ENCODE measurements at places on chromosomes 7 and 10.
A peak's percentile ranks its signal among the peaks of the same experiment; 100 is the strongest.

DNA sequence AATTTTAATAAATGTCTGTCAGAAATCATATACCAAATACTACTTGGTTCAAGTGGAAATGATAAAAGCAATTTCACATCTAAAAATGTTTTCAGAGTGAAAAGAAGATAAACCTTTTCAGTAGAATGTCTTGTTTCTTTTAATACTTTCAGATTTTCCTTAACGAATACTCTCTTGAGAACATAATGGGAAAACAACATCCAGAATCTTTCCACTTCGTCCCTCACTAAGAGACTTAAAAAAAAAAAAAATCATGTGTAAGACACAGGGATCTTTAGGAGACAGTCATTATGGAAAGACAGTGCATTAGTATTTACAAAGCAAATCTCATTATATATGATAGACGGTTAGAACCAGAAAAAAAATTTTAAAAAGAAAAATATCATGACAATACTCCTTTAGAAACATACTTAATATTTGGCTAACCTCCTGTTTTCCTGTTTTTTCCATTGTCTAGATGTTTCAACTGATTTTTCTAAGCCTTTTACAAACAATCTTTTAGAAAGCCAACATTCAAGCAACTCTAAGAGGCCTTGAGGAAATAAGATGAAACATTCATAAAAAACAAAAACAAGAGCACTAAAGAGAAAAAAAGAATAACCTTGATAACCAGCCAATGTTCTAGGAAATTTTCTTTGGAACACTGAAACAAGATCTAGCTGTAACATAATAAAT is 339.9 kb upstream of the LRRN3 start:
- DNase-seq: no peak

- DNase-seq: no peak
Observed at GRCh38 chr7:13946181-13946580, 43.3 kb downstream of the ETV1 start.

DNA sequence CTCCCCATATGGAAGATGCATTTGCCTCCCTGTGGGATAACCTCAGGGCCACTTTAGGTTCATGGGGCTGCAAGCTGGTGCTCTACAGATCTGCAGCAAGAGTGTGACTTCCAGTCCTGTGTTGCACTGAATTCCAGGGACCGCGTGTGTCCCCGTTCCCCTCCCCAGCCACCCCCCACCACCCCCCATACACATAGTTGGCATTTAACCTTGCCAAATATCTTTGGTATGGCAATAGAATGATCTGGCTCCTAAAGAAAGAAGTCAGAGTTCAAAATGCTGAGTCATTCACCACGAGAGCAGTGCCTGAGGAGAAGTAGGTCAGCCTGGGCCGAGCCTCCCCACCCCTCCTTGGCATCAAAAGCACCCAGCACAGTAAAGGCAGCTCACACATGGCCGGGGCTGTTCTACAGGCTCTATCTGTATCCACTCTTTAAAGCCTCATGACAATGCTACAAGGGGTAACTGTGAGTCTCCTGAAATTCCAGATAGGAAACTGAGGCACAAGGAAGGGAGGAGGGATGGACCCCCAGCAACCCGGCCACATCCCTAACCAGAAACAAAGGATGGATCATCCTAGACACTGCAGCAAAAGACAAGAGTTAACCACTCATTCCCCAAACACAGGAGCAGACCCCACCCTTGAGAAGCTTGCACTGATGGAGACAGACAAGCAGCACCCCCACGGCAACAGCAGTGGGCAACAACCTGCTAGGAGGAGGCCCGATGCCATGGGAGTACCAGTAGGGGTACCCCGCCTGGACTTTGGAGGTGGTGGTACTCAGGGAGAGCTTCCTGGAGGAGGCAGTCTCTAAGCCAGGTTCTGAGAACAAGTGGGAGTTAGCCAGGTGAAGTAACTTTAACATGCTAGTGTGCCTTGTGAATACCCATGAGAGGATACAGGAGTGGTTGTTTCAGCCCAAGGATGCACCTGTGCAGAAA is 70.3 kb upstream of the NANOS1 start:
- no peak for DNase-seq

GRCh38 chr7:22672846-22673680 is 53.9 kb upstream of the IL6 start:
- DNase-seq: no peak

GRCh38 chr7:117110480-117111315 is 157.4 kb downstream of the ST7 start:
- DNase-seq: peak; percentile 60

DNA sequence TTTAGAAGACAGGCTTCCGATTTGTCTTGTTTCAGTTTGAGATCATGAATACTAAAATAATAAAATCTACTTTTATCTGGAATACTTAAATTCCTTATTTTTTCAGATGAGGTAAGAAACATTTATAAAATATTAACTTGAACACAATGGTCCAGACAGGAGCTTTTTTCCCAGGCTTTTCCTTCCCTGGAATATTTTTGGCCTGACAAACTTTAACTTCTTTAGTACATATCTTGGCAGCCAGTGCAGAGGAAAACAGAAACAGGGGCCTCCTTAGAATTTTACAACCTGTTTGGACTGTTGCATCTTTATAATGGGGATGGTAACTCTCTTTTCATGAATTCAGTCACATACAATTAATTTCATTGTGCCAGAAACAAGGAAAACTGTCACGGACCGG is 41.4 kb downstream of the NRP1 start:
- DNase-seq: no peak

GRCh38 chr7:54995610-54996363 is 23.0 kb upstream of the EGFR start:
- DNase-seq: peak; percentile 5

DNA sequence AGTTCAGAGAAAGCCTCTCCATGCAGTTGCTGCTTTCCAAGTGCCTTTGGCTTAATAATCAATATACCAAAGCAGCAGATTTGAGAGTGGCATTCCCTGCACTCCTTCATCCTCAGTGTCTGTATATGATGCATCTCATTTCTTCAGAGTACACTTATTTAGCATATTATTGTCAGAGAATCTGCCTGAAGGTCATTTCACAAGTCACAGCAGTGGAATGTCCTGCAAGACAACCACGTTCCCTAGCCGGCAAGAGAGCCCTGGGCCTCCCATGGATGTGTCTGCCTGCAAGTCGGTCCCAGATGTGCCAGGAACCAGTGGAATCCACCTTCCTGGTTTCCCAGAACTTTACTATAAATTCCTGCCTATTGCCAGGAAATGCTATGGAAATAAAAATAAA is 289.4 kb upstream of the IGFBP3 start:
- DNase-seq: no peak

- peak; percentile 90 for DNase-seq
Observed at GRCh38 chr7:32846630-32847225, 44.8 kb downstream of the KBTBD2 start.

DNA sequence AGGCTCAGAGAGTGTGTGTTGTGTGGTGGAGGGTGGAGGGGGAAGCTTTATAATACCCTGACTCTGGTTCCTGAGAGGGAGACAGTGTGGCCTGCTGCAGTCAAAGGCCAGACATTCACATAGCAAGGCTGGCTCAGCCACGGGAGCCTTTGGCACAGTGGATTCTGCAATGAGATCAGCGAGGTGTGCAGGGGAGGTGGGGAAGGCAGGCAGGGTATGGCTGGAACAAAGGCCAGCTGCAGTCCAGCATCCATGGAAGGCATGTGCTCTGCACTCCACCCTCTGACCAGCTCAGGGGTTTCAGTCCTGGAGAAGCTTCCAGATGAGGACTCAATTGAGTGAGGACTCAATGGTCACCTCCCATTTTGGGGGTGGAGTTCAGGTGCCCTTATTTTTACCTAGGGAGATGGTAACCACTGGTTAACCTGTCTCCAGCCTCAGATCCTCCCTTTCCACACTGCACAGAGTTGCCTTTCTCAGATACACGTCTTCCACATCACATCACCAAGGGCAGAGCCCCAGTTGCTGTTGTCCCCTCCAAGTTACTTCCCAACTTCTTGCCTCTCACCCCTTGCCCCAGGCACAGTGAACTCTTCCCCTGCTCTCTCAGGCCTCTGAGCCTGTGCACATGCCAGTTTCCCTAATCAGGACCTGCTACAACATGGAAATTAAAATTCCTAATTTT is 504.9 kb downstream of the GRID1 start:
- no peak for DNase-seq

- DNase-seq: no peak
Observed at GRCh38 chr7:89728481-89728880, 425.8 kb upstream of the STEAP1 start.

- DNase-seq: no peak
Observed at GRCh38 chr10:68188835-68189234, 43.1 kb downstream of the ATOH7 start.

- DNase-seq: no peak
Observed at GRCh38 chr7:88091988-88092675, 127.7 kb downstream of the SRI start.

DNA sequence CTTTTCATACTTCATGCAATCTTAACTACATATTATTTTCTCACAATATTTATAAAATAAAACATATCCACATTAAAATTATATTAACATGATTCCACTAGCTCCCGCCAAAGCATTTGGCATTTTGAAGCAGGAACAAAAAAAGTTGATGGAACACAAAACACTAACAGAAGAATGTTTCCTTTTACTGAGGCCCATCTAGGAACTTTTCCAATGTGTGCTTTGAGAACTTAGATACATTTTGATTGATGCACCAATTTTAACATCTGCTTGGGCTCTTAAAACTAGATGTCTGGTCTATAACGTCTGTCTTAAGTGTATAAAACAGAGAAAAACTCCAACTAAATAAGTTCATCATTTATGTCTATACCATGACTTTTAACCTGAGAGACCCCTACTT is 1214.8 kb downstream of the SORCS1 start:
- no peak for DNase-seq

DNA sequence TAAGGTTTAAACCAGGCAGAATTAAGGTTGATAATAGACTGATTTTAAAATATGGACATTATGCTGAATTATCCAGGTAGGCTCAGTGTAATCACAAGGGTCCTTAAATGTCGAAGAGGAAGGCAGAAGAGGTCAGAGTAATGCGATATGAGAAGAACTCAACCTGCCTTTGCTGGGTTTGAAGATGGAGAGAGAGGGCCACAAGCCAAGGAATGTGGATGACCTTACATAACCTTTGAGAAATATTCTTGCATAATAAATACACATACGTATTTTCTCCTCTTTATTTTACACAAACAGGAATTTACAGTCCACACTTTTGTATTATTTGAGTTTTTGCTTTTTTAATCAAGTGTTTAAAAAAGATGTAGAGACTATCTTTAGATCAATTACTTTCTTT is 88.5 kb downstream of the ST7 start:
- DNase-seq: no peak

GRCh38 chr10:73182568-73182967 is 14.6 kb downstream of the FAM149B1 start:
- DNase-seq: no peak

DNA sequence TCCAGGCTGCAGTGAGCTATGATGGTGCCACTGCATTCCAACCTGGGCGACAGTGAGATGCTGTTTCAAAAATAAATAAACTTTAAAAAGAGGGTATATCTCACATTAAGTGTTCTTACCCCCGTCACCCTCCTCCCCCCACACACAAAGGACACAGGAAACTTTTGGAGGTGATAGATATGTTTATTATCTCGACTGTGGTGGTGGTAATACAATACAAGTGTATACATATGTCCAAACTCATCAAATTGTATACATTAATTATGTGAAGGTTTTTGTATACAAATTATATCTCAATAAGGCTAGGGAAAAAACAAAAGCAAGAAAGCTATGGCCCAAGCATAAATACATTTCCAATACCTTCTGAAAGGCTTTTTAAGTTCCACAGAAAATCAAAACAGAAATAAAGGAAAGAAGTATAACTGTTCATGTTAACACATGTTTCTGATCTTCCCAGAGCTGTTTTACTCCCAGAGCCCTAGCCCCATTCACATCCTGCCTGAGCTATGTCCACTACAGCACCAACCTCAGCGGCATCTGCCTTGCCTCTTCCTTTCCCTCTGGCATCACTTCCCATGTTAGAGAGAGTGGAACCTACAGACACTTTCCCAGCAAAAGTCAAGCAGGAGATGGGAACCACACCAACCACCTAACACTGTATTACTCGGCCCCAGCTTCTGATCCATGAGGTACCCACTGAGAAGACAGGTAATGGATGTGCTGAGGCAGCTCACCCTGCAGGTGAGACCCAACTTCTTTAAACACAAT is 48.1 kb downstream of the SGMS1 start:
- no peak for DNase-seq

DNA sequence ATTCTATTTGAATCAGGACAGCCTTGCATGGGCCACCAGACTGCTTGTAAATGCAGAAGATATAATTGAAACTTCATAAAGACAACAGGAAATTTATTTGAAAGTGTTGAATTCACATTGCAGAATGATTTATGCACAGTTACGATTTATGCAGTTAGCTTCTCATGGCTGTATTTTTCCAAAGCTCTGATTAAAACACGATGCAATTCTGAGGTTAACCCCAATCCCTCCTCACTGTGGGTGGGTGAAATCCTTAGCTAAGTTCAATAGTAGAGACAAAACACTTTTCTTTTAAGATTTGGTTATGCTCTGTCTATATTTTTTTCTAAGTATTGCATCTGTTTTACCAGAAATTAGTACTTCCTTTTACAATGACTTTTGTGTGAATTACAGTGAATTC is 728.8 kb upstream of the IGFBP3 start:
- no peak for DNase-seq

DNA sequence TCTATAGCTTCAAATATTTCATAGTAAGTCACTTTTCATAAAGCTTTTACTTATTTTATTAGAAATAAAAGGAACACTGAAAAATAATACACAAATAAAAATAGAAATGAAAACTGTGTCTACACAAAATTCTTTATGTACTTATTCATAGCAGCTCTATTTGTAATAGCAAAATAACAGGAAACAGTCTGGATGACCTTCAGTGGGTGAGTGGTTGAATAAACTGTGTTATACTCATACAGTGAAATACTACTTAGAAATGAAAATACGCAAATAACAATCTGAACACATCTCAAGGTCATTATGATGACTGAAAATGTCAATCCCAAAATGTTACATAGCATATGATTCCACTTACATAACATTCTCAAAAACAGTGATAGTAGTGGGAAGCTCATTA is 138.7 kb upstream of the PCLO start:
- DNase-seq: no peak

DNA sequence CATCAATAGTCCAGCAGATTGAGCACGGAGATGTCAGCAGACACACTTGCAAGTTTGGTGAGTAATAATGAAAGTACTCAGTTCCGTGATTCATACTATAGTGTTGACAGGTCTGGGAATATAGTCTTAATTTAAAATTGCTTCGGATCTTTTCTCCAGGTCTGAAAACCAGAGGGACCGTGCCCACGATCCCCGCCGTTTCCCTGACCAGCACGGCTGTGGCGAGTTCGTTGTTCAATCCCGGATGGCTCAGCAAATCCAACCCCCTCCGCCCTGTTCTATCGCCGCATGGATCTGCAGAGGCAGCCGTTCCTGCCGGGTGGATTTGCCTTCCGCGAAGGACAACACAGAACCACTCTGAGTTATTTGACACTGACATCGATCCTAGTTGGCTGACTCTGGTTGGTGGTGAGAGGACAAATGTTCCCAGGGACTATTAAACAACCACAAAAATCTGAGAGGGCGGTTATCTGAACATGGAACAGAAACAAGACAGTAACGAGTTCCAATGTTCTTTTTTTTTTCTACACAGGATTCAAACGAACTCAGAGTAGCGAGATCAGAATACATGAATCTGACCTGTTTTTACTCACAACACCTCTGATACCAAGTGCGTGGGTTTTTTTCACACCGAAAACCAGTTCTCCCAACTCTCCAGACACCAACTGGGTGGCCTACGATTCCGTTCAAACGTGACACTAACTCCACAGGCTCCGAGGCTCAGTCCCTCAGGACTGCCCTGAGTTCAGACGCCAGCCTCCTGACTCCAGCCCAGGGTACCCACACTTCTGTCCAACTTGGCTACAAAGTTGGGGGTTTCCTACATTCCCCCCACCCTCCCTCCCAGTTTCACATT is 52.7 kb downstream of the RBM17 start:
- DNase-seq: peak; percentile 32

All from CD4-positive, alpha-beta T cell treated with Interleukin-10 for 1 hour (primary cell).